ENCODE measurements at places on chromosomes 11 and 22.

DNA sequence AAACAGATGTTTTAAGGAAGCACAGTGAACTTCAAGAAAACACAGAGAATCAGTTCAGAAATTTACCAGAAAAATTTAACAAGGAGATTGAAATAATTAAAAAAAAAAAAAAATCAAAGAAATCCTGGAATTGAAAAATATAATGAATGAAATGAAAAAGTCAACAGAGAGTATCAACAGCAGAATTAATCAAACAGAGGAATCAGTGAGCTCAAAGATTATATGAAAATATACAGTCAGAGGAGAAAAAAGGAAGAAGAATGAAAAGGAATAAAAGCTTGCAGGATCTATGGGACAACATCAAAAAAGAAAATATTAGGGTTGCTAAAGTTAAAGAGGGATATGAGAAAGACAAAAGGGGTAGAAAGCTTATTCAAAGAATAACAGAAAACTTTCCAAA is 82.3 kb downstream of the XRRA1 start:
- ATAC-seq, result no peak

DNA sequence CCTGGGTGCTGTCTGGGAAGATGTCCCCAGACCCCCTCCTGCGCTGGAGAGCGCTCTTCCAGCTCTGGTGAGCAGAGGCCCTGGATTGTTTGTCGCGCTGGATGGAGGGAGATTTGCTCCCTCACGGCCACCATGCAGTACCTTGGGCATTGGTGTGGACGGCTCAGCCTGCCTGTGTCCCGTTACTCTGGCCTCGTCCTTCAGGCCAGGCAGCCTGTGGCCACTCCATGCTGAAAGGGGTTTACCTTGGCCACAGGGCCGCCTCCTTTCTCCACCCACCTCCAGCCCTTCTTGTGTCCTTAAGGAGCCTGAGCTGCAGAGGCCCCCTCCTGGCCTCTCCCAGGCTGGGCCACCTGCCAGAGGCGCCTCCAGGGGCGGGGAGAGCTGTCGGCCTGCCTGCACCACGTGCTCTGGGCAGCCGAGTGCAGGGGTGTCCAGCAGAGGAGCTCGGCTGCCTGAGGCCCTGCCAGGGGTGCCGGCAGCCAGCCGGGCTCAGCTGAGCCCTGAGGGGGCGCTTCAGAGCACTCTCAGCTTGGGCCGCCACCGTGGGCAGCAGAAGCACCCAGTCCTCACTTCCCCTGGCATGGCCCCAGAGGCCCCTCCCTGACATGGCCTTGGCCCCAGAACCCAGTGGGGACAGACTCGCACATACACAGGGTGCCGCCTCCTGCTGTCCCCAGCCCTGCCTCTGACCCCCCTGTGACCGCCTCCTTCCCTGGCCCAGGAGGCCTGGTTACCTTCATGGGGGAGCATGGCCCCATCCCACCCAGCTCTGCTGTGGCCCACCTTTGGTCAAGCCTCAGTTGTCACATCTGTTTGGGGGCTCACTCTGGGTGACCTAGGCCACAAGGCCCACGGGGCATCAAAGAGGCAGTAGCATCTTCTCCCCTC is 3.4 kb downstream of the CCND1 start:
- no peak for ATAC-seq

- ATAC-seq, result no peak
These were observed 20.8 kb downstream of the ADA2 start for GRCh38 chr22:17198170-17199002.

GRCh38 chr11:73498343-73498742 is 99.6 kb downstream of the FAM168A start:
- ATAC-seq, result no peak

DNA sequence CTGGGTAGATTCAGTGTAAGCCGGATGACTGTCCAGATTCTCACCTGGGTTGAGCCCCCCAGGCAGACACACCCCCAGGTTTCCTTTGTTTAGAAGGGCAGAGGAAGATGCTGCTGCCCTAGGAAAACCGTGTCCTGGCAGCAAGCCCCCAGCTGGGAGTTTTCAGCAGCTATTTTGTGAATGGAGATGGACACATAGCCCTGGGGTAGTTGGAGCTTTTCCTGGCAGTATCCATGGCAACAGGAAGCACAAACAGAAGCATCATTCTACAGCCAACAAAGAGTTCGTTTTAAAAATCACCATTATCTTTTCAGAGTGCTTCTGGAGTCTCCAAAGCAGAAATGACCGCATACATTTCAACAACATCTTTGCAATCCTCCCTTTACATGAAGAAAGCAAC is 245.5 kb downstream of the BRD1 start:
- ATAC-seq, result no peak

DNA sequence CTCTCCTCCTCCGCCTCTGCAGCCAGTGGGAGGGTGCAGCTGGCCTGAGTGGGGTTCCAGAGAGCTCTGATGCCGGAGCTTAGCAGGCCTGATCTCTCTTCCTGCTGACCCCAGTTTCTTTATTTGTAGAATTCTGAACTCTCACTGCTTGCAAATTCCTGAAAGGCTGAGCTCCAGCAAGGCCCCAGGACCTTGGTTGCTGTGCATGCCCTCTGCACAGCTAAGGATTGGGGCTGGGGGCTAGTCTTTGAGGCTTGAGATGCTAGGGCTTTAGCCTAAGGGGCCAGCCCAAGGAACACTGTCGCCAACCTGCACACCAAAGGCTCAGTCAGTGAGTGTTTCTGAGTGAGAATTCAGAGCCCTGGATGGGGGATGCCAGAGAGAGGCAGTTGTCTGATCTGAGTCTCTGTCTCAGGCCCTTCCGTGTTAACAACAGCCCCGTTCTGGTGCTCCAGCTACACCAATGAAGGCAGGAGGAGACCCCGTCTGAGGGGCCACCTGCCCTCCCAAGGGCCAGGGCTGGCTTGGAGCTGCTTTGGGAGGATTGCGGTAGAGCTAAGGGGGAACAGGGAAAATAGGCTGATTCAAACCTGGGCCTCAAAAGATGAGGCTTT is 106.0 kb upstream of the LMO1 start:
- no peak for ATAC-seq

DNA sequence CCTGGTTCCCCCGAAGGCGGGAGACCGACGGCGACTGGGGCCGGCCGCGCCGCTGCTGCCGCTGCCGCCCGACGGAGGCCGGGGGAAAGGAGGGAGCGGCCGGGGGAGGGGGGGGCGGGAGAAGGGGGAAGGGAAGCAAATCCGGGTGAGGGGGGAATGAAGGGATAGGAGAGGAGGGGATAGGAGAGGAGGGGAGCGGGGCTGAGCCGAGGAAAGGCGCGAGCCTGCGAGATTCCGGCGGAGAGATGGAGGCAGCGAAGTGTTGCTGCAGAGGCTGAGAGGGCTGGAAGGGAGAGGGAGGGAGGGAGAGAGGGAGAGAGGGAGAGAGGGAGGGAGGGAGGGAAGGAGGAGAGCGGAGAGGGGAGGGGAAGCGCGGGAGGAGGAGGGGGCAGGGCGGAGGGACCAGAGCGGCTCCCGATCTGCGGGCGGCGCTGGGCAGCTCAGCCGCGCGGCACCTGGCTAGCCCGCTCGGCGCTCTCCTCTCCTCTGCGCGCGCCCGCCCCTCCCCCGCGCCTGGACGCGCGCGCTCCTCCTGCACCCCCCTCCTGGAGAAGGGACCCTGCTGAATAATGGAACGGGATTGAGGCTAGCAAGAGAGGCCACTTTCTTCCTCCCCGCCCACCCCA is 52.3 kb downstream of the SLC22A12 start:
- ATAC-seq, result no peak

DNA sequence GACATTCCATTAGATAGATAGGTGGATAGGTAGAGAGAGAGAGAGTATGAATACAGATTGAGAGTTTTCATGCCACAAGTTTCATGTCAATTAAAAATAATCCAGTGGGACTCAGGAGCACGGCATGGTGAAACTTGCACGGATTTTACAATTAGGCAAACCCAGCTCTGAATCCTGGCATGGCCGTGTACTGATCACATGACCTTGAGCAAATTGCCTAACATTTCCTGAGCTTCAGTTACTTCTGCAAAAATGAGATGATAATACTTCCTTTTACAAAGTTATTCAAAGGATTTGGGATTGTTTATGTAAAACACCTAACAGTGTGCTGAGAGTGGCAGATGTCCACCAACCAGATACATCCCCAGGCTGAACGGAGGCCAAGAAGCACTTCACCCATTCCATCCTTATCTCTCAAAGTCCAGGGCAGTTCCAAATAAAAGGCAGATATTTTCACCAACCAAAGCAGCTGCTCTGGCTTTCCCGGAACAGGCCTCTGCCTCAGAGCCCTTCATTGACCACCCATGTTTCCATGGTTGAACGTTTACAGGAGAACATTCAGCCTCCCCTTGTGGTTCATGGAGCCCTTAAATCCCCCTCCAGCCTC is 17.9 kb downstream of the APLNR start:
- no peak for ATAC-seq

DNA sequence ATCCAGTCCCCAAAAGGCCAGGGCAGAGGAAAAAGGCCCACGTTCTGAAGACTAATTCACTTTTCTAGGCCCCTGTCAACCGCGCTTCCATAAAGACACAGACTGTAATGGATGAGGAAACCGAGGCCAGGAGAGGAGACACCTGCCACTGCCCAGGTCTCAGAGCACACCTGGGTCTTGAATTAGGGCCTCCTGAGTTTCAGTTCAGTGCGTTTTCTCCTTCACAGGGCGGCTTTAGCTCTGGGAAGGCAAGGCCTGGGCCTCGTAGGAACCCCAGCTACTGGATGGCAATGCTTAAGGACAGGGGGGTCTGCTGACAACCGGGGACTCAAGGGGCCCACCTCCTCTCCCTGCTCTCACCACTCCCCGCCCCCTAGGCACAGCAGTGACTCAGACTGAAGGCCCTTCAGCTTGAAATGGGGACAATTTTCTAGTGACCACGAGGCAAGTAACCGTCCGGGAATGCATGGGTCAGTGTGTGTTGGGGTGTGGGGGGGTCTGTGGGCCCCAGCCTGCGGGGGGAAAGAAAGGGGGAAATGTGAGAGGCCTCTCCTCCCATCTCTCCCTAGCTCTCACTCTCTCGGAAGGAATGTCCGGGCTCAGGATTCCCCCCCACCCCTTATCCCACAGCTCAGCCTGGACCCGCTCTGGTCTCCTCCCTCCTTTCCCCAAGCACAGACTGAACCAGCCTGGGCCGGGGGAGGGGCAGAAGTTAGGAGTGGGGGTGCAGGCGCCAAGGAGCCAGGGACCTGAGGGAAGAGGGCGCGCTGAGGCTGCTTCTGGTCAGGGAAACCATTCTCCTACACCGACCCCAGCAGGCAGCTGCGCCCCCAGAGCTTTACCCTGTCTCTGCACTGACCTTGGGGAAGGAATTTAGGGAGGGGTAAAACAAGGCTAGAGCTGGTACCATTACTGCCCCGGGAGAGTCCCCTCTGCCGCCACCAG is 17.2 kb downstream of the CREB3L1 start:
- no peak for ATAC-seq

GRCh38 chr11:8097468-8097867 is 16.5 kb downstream of the TUB start:
- no peak for ATAC-seq

- ATAC-seq, result no peak
These were observed 41.9 kb upstream of the PCF11 start for GRCh38 chr11:83115026-83115425.

DNA sequence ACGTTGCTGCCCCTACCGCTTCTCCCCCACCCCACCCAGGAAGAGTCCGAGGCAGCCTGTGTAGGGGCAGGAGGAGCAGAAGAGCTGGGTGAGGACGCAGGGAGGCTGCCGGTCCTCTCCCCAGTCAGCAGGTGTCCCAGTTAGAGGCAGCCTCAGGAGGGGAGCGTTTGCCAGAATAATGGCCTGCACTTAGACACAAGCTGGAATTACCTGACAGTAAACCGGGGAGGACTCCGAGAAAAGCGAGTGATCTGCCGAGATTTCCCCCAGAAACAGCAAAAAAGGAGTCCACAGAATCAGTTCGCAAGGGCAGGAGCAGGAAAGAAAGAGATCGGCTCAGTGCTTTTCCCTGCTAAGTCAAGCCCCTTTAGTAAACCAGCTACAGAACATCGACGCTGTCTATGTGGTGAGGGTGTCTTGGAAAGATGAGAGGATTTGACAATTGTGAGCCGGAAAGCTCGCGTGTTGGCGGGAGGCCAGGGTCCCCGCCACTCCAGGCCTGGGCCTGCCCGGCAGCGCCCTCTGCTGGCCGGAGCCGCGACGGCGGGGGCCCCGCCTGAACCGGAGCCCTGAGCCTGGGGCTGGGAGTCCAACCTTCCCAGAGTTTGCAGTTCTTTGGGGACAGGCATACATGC is 17.7 kb upstream of the THRSP start:
- peak; percentile 96 for ATAC-seq

- no peak for ATAC-seq
These were observed 111.5 kb downstream of the SWAP70 start for GRCh38 chr11:9775398-9775779.

DNA sequence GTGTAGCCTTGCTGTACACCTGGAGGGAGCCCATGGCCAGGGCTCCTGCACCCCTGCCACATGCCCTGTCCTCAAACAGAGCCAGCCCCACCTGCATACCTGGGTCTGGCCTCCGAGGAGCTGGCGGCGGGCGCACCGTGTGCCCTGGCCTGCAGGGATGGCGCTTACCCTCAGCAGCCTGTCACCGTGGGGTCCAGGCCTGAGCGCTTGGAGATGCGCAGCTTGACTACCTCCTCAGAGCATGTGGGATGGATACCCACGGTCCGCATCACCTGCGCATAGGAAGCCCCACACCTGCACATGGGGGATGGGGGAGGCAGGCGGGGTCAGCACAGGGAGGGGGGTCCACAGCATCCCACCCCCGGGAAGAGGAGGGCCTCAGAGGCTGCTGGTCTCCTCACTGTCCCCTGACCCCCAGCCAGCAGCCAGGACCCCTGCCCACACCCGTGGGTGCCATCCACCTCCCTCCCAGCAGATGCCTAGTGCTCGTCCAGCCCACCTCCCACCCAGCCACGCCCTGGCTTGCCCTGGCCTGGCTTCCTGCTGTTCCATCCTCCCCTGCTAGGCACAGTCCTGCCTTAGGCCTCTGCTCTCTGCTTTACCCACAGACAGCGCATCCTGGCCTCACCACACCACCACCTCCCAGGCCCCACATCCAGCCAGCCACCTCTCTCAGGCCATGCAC is 22.4 kb upstream of the GNB1L start:
- no peak for ATAC-seq

GRCh38 chr11:118267486-118267885 is 3.4 kb upstream of the MPZL2 start:
- no peak for ATAC-seq

- ATAC-seq, result no peak
These were observed 19.6 kb downstream of the RTN4R start for GRCh38 chr22:20248461-20248978.

DNA sequence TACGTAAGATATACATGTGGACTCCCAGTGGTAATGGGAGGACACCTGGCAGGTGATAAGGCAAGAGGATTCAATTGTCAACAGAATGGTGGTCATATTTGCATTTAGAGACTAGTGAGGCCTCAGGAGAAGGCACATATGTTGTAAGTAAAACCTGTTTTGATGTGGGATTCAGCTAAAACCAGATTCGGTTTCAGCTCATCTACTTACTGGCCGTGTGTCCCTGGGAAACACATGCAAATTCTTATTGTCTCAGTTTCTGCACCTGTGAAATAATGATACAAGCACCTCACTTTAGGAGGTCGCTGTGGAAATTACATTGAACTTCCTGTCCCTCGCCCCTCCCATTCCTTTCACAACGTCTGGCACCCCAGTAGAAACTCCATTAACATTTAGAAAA is 78.9 kb upstream of the FIBIN start:
- ATAC-seq, result no peak

- no peak for ATAC-seq
These were observed 40.4 kb downstream of the KMT2A start for GRCh38 chr11:118476676-118477075.

GRCh38 chr22:50544746-50545253 is 899 bp upstream of the KLHDC7B start:
- no peak for ATAC-seq

GRCh38 chr11:119717839-119718534 is 11.0 kb downstream of the NECTIN1 start:
- no peak for ATAC-seq

Measured in activated T-helper 17 cell treated with anti-CD3 and anti-CD28 coated beads, Interleukin-2, amount 50 U/mL, for 72 hours (primary cell).